Right renal cortex interstitium (tissue), 3 donors: ENCODE measurements at places on chromosomes 16 and 17.
A peak's percentile ranks its signal among the peaks of the same experiment; 100 is the strongest.

DNA sequence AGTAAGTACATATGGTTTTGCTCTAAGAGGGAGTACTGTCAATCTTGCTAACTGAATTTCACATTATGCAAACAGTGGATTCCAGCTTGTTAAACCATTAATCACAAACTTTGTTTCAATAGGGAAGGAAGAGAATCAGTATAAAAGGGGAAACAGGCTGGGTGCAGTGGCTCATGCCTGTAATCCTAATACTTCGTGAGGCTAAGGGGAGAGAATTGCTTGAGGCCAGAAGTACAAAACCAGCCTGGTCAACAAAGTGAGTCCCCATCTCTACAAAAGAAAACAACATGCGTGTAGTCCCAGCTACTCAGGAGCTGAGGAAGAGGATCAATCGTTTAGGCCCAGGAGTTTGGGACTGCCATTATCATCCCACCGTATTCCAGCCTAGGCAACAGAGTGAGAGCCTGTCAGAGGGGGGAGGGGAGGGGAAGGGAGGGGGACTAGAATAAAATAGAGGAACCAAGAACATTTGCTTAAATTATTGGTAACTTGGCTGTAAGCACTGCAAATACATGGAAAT is 65.7 kb downstream of the FBXL20 start:
- DNase-seq: no peak

GRCh38 chr17:60600490-60601446 is 775 bp downstream of the PPM1D start:
- peak; percentile 74 for DNase-seq

- no peak for DNase-seq
Measured at GRCh38 chr17:1460233-1460632, 4.2 kb upstream of the CRK start.

- no peak for DNase-seq
Measured at GRCh38 chr17:64354824-64355535, 35.7 kb downstream of the PECAM1 start.

DNA sequence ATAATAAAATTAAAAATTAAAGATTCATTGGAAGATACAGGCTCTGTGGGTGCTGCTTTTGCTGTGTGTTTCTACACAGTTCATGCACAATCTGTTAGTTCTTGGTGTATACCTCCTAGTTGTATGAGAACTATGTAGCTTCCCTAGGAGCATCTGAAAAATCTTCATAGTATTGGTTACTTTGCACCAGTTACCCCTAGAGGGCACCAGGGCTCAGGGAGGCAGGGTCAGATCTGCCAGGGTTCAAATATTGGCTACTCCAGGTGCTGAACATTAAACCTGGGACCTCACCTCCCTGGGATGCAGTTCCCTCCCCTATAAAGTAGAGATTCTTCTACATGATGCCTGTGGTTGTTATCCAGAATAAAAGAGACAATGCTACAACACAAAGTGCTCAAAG is 583.0 kb upstream of the CDH11 start:
- DNase-seq: no peak

DNA sequence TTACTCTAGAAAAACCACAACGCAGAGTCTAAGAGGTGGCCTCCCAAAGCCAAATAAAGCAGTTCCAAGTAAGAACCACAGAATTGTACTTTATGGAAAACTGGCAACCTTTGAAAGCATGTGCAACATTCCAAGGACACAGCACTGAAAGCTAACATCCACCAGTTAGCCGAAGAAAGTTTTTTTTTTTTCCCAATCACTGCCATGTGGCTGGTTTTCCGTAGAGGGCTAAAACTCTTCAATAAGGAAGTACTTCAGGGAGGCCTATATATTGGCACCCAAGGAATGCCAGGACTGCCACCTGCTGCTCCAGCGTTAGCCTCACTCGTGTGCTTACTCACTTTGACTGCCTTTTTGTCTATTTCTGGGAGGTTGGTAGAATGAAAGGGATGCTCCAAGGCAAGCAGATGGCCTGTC is 25.2 kb downstream of the CEP95 start:
- no peak for DNase-seq

DNA sequence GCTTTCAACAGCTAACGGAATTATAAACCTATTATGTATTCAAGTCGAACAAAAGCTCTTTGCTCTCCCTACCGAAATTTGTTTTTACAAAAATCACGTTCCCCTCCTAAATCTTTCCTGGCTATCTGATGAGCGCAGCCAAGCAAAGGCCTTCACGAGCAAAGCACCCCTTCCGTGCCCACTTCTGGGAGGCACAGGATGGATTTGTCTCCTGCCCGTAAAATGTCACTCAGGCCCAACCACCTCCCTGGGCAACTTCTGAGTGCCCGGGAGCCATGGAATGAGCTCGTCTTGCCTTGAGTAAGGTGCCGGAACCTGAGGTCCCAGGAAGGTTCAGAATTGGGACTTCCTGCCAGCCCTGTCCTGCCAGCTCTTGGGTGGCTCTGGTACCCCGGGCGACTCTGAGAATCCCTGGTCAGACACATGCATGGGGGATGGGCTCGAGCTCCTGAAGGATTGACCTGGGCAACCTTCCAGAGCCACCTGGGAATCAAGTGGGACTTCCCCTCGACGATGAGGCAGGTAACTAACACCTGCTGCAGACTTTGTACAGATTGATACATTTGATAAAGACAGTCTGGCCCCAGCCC is 19.8 kb downstream of the SLC7A5 start:
- no peak for DNase-seq

- no peak for DNase-seq
Measured at GRCh38 chr17:36623281-36623680, 21.9 kb downstream of the MRM1 start.

DNA sequence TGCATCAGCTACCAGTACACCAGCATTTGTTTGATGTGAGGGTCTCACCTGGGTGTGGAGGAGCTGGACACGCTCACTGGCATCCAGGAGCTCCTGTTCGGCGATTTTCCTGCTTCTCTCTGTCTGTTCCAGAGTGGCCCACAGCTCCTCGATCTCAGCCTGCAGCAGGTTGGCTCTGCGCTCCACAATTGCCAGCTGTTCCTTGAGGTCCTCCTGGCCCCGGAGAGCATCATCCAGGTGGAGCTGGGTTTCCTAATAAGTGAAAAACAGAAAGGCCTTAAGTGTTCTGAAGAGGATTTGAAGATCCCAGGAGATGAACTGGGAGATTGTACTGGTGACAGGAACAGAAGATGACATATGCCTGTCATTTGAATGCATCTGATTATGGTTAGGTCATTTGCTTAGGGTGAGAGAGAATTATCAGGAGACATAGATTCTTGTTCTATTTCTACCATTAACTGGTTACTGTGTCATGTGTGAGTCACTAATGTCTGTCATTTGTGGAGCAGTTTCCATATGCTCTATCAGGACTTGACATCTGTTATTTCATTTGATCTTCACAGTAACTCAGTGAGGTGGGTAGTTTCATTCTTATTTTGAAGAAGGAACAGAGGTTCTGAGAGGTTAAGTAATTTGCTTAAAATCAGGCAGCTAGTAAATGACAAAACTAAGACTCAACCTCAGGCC is 21.5 kb upstream of the MYH13 start:
- DNase-seq: no peak

DNA sequence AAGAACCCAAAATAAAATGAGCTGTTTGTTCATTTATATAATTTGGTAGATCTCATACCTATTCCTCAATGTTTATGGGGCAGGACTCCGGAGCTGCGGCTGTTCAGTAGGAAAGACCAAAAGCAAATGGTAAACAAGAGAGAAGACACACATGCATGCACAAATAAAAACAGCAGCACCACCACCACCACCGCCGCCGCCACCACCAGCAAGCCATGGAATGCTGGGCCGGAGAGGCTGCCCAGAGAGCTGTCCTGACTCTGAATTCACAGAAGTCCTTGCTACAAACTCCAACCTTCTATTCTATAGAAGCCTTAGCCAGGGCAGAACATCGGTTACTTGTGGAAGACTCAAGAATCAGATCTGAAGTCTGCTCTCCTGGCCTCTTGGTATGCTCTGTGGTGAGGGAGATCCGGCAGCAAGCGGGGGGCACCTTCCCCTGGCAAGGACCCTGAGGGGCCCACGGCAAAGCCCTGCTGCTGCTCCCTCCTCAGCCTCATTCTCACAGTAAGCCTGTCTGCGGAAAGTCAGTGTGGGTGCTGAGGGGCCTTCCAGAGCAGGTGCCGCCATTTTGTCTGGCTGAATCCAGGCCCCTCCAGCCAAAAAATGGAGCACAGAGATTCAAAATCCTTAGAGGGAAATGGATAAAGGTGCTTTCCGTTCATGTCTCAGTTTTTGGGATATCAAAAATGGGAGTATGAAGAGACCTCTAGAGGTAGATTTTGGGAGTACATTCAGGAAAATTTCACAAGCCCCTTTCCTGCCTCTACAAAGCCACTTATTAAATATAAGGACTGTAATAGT is 6.4 kb upstream of the FOXJ1 start:
- DNase-seq: no peak

GRCh38 chr17:60333628-60334031 is 58.3 kb downstream of the USP32 start:
- no peak for DNase-seq

- DNase-seq: no peak
Measured at GRCh38 chr16:76796416-76796815, 394.6 kb upstream of the MON1B start.

- DNase-seq: no peak
Measured at GRCh38 chr17:67119102-67119501, 74.7 kb downstream of the CACNG1 start.

- no peak for DNase-seq
Measured at GRCh38 chr17:61396586-61397085, 3.0 kb upstream of the TBX2 start.

GRCh38 chr16:51276336-51276735 is 125.3 kb upstream of the SALL1 start:
- DNase-seq: no peak

DNA sequence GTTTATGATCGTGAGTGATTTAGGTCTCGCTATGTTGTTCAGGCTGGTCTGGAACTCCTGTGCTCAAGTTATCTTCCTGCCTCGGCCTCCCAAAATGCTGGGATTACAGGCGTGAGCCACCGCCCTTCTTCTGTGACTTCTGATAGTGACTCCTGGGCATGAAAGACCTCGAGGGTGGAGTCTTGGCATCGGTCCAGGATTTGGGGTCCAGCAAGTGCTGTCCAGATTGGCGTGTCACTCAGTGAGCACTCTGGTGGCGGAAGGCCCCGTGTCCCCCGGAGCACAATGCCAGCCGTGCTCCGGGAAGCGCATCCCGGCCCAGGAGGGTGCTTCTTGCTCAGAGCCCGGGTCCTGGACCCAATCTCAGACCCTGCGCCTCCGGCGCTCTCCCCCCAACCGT is 6.8 kb downstream of the OR1F1 start:
- no peak for DNase-seq

- DNase-seq: no peak
Measured at GRCh38 chr17:65025297-65025696, 31.2 kb downstream of the GNA13 start.

DNA sequence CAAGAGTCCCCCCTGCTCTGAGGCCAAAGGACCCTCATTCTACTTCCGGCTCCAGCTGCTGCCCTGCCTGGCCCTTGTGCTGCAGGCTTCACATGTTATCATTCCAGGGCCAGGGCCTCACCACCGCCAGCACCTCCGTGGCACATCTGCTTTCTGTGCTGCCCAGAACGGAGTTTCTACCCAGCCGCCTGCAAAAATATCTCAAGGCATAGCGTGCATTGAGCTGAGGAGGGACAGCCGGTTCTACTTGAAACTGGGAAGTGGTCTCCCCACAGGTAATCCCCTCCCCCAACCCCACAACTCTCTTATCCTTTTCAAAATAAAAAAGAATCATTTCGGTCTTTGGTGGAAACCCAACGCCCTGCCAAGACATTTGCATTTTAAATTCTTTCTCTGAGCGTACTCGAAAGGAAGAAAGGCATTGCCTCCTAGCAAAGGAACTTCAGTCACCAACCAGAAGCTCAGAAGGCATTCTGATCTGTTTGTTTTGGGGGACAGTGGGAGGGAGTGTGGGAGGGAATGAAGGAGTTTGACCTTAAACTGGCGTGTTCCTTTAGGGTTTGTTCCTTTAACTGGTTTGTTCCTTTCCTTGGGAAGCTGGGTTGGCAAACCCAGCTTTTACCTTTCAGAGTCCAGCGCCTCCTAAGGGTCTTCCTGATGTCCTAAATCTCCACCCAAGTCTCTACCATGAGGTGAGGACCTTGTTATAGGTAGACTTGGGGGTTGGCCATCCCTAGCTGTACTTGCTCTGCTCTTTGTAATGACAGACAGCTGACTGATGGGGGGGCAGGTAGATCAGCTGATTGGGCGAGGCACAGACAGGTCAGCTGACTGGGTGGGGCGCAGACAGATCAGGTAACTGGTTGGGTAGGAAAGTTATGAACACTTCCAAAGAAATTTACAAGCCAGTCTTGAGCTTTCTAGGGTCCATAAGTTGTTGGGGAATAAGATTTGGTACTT is 33.4 kb upstream of the PIK3R6 start:
- DNase-seq: no peak

- no peak for DNase-seq
Measured at GRCh38 chr17:3963237-3964201, 718 bp downstream of the ATP2A3 start.

DNA sequence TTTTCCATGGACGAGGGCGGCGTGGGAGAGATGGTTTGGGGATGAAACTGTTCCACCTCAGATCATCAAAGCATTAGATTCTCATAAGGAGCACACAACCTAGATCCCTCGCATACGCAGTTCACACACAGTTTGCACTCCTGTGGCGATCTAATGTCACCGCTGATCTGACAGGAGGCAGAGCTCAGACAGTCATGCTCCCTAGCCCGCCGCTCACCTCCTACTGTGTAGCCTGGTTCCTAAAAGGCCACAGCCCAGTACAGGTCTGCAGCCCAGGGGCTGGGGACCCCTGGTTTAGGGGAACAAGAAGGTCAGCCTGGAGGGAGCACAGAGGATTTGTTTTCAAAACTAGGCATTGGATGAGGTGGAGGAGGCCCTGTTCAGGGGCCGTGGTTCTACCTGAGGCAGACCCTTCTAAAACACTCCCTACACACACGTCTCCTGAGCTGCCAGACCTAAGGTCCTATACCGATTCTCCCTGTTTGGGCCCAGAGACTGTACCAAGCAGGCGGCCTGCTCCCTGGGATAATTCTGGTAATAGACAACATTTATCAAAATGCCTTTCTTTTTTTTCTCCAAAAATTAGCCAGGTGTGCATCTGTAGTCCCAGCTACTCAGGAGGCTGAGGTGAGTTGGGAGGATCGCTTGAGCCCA is 38.6 kb downstream of the AXIN2 start:
- DNase-seq: no peak
